ENCODE measurements at places on chromosomes 1 and 21.

- no peak for DNase-seq
Observed at GRCh38 chr1:22123071-22123390, 19.9 kb downstream of the WNT4 start.

- no peak for DNase-seq
Observed at GRCh38 chr21:38041493-38041892, 125.2 kb upstream of the KCNJ6 start.

DNA sequence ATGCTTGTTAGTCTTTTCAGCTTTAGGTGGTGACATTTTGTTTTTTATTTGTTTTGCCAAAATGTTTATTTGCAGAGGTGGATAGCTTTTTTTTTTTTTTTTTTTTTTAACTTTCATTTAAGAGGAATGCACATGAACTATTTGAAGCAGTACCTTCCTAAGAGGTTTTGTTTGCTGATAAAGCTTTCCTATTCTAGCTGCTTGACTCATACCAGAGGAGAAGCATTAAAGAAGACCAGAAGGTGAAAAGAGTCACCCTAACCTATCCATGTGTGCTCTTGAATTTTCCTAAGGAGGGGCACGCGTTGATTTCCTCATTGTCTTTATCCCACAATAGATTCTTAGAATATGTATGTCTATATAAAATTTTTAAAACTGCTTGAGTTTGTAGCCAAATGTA lies 57.7 kb downstream of the PRDM2 start:
- no peak for DNase-seq

DNA sequence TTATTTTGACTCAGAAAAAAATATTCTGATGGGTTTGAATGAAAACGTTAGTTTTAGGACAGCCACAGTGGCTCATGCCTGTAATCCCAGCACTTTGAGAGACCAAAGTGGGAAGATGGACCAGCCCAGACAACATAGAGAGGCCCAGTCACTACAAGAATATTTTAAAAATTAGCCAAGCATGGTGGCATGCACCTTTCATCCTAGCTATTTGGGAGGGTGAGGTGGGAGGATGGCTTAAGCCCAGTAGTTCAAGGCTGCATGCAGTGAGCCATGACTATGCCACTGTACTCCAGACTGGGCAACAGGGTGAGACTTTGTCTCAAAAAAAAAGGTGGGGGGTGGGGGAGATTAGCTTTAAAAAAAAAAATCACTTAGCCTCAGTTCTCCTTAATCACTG lies 127.5 kb downstream of the LBR start:
- DNase-seq: no peak

- DNase-seq: no peak
Observed at GRCh38 chr1:22317920-22318243, 133.8 kb upstream of the ZBTB40 start.

GRCh38 chr21:14383596-14384180 lies 742 bp upstream of the HSPA13 start:
- no peak for DNase-seq

Data from coronary artery (tissue), 2 donors.